ENCODE measurements at places on chromosomes 1 and 21.
A peak's percentile ranks its signal among the peaks of the same experiment; 100 is the strongest.

- no peak for DNase-seq
These were observed 6.8 kb upstream of the MYCL start for GRCh38 chr1:39908534-39908933.

DNA sequence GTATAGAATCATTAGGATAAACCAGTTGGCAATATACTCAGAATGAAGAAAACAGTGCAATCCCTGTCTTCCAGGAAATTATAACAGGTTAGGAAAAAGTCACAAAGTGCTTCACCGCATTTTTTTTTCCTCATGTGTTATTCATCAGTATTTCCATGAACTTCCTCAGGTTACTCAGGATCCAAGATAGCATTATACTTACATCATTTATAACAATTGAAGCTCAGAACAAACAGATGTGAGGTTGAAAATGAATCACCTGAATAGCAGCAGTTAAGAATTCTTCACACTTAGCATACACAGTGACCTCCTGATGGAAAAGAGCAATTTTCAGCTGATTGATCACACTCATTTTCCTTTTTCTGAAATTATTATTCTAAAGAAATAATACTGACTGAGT, 1040.7 kb upstream of the B3GALT2 start:
- no peak for DNase-seq

GRCh38 chr1:11681071-11681771, at the start of gene MAD2L2:
Gene MAD2L2 (minus strand): TSS chr1:11681148. CDS start chr1:11680601, 547 bp downstream.
- DNase-seq: peak; percentile 95

GRCh38 chr1:210438928-210439841, 110.5 kb downstream of the HHAT start:
- no peak for DNase-seq

- peak; percentile 65 for DNase-seq
These were observed 16.8 kb downstream of the RAP1GAP start for GRCh38 chr1:21652101-21652936.

DNA sequence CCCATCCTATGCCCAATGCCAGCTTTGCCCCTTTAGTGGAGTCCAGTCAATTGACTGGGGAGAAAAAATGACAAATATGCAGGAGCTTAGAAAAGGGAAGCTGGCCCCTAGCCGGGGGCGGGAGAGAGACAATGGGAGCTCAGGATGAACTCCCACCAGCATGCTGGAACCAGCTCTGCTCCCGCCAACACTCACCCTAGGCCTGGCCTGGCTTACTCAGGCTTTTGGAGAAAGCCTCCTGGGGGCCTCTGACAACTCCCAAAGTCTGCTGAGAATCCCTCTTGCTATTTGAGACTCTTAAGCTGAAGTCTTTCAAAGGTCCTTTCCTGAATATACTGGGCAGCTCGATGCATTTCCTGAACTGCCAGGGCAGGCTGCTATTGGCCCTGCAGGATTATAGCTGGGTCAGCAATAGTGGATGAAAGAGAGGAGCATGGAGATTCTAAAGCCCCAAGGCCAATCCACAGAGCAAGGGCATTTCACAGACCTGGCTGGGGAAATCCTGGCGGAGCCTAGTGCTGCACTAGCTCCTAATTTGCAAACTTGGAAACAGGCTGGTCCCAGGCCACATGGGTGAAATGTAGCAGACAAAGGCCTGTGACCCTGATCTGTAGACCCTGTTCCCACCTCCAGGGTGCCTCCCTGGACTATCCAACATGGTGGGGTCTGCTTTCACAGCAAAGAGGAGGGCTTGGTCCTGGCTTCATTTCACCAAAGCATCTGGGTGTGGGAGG, 35.7 kb upstream of the CLSTN1 start:
- DNase-seq: peak; percentile 67

GRCh38 chr1:192830595-192831246, 21.9 kb downstream of the RGS2 start:
- DNase-seq: no peak

DNA sequence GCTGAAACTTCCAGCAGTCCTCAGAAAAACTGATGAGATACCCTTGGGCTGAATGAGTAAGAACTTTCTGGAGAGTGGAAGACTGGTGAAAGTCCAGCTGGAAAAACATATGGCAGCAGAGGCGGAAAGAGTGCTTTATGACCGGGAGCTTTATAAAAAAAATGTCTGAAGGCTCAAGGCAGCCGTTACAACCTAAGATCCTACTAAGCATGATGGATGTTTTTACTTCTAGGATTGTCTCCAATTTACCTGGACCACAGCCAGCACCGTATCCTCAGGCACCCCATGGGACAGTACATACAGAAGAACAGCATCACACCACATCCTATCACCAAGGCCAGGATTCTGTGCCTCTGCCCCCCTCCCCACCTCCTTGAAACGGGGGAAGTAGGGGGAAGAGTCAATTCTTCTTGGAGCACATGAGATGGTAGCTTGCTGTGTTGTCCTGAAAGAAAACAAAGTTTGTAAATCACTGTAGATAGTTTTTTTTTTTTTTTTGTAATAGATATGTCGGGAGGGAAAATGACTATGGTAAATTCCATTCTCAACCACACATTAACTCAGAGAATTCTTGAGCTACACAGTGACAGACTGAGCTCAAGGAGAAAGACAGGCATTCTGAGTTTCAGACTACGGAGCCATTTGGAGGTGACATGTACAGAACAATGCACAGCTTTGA, 11.8 kb upstream of the IRF2BP2 start:
- DNase-seq: no peak

All from endodermal cell (in vitro differentiated cells).